ENCODE measurements at places on chromosomes 1 and 21.

GRCh38 chr1:153832293-153832692 is 57.1 kb downstream of the SLC27A3 start:
- no peak for DNase-seq

DNA sequence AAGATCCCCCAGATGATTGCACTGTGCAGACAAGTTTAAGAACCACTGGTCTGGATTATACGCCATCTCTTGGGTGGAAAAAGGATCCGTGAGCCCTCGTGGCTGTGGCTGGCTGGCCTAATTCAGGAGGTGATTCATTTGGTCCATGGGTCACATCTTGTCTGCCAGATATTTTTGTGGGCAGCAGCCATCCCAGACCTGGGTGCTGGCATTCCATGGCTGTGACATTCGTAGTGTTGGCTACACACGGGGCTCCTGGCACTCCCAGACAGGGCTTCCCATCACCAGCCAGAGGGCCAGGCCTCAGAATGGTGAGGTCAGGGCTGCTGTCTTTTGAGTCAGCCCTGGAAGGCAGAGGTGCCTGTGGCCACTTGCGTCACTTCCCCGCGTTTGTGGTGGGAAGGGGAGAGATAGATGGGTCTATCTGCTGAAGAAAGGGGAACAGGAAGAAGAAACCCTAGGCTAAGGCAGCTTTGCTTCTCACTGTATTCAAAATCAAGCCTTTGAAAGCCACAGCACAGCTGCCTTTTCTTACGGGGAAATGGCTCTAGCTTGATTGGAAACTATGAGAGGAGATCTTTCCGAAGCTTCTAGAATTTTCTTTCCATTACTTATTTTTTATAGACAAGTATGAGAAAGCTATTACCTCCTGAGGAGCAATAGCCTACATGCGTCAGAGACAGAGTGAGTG is 32.4 kb downstream of the EIF2D start:
- no peak for DNase-seq

DNA sequence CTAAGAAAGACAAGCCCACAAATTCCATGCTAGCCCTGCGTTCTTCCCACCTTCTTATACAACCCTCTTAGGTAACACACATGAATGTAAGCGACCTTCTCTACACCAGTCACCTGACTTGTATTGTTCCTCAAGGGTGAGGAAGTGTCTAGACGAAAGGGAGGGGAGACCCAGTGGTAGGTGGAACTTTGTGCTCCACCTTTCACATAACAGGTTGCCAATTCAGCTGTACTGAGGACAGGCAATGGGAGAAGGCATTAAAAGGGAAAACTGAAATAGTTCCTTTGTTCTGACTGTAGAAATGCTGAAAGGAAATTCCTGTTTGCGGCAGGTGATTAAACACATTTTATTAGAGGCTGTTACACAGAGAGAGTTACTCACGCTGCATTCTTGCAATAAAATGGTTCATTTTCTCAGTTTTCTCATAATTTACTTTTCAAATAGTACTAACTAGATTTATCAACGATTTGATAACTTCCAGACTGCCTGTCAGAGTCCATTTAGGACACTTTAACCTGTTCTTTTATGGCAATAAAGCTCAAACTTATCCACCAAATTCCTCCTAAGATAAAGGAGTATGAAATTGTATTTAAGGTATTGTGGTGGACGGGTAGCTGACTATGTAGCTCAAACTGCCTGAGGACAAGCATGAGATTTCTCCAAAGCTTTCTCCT is 17.8 kb upstream of the CHRM3 start:
- DNase-seq = no peak

DNA sequence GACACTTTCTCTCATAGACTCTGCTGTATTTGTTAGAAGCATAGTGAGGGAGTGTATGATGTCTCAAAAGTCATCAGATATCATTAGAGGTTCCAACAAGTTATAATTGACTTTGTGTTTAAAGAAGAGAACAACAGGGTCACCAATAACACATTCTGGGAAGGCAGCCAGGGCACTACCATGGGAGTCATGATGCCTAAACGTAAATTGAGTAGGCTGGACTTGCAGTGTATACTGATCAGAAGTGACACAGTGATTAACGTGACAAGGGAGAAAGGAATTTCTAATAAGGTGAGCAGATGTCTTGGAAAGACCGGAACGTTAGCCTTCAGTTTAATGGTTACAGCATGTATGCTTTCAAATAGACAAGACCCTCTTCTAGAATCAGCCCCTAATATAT is 973.2 kb downstream of the NCAM2 start:
- DNase-seq = no peak

GRCh38 chr1:6178751-6179563 is 1.2 kb downstream of the CHD5 start:
- no peak for DNase-seq

DNA sequence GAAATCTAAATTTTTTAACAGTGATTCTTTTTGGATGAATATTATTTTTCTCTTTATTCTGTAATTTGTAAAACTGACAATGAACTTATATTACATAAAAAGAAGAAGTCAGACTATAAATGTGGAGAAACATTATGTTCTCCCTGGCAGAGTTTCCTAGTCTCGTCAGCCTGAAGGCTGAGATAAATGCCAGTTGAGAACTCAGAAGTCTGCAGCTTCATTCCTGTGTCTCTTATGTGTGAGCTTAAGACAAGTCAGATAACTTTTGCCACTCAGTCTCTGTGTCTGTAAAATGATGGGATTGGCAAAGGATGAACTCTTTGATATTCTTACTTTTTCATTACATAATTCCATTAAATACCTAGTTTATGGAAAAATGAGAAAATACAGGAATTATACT is 568.8 kb upstream of the ZRANB2 start:
- DNase-seq = no peak

DNA sequence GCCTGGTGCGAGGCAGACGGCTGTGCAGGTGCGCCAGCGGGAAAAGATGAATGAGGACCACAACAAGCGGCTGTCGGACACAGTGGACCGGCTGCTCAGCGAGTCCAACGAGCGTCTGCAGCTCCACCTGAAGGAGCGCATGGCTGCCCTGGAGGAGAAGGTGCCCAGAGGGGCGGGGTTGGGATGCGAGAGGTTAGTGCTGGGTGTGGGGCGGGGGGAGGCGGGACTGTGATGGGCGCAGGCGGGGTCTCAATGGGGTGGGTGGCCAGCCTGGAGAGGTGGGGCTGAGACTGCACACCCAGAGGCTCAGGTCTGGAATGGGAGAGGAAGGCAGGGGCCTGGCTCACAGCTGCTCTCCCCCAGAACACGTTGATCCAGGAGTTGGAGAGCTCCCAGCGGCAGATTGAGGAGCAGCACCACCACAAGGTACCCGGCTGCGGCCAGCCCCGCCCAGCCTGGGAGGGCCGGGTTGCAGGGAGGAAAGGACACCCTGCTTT is 22.3 kb downstream of the PPFIA4 start:
- no peak for DNase-seq

DNA sequence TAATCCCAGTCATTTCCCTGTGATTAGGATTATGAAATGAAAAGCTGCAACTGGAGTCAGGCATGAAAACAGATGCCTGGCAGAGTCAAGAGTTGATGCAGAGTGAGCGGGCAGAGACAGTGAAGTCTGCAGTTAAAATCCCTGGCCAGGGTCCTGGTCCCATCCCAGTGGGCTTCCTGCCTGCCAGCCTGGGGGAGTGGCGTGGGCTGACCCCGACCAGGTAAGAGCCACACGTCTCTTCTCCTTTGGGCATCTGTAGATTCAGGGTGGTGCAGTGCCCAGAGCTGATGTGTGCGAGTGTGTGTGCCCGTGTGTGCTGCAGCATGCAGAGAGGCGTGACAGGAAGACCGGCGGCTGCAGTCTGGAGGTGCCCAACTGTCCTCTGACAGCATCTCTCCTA is 6.2 kb upstream of the KIAA1614 start:
- DNase-seq = no peak

DNA sequence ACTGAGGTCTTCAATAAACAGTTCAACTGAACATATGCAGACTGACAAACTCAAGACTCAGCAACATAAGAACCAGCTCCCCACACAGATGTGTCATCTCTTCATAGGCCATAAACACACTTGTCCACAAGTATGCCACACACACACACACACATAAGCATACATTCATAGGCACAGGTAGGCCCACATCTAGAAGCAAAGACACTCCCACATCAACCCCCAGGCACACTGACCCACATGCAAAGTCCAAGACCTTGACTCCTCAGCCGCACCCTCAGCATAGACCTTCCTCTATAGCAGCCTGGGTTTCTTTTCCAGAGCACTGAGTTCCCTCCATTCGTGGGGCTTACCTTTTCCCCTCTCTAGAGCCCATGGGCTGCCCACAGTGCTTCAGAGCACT is 1.4 kb downstream of the LAD1 start:
- no peak for DNase-seq

- no peak for DNase-seq
Observed at GRCh38 chr1:76620371-76620770, 246.9 kb upstream of the ST6GALNAC5 start.

DNA sequence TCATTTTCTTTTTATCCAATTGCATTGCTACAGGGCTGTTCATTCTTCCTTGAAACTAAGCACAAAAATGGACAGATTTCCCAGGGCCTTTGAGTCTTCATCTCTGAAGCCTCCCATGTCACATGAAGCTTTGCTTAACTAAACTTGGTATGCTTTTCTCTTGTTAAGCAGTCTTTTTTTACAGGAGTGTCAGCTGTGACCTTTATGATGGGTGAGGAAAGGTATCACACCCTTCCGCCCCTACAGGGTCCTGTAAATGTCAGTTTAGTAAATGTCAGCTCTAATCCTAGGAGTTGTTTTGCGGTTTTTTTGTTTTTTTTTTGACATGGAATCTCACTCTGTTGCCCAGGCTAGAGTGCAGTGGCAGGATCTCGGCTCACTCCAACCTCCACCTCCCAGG is 2.6 kb upstream of the AGTRAP start:
- no peak for DNase-seq

Data from renal cortex interstitium (tissue), 15 donors.